ENCODE measurements at places on chromosomes 12 and 14.

GRCh38 chr14:31106768-31107167, 80.6 kb upstream of the STRN3 start:
- no peak for DNase-seq

DNA sequence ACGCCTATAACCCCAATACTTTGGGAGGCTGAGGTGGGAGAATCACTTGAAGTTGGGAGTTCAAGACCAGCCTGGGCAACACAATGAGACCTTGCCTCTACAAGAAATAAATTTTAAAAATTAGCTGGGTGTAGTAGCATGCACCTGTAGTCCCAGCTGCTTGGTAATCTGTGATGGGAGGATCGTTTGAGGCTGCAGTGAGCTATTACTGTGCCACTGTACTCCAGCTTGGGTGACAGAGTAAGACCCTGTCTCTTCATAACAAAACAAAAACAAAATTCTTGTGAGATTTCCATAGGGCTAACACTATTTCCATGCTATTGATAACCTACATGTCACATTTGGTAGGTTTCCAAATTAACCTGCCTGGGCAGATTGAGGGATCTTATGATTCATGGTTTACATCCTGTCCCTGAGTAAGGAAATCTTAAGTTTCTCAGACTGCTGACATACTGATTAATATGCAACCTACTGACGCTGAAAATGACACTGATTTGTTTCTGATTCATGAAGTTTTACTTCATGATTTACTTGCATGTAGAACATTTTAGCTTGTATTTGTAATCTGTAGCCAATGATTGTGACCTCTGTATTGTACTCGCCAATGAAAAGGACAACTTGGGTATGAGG, 15.9 kb downstream of the ATP6V1D start:
- DNase-seq, result no peak

- no peak for DNase-seq
Observed at GRCh38 chr14:103943673-103944072, 1.3 kb upstream of the RD3L start.

GRCh38 chr14:68103853-68104252, 284.3 kb downstream of the RAD51B start:
- DNase-seq, result no peak

DNA sequence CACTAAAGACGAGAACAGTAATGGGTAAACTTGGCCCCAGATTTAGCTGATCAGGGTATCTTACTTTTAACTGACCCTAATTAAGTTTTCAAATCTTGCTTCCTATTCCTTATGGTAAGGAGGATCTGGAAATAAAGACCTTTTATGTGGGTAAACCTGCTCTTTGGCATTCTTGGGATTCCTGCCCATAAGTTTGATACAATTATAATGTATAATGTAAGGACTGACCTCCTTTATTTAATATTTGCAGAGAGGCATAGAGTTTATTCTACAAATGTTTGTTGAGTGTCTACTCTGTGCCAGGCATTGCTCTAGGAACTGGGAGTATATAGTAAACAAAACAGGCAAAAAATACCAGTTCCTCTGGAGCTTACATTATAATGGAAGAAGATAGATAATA, 4.4 kb upstream of the PRDM4 start:
- DNase-seq, result no peak

GRCh38 chr14:86124328-86124727, 594.4 kb downstream of the FLRT2 start:
- no peak for DNase-seq

Data from amygdala (tissue), 56 donors.